Vagina (tissue), 2 donors: ENCODE measurements at places on chromosomes 4 and X. TPM values are rescaled to one million over a fixed set of nuclear protein-coding genes. Genes with fewer than 3 reads are reported as not detected.

The LARP7 gene
- 33.9 TPM for total RNA-seq

The SPANXN3 gene
- total RNA-seq: not detected

The CNGA2 gene
- not detected for total RNA-seq

The SLC6A14 gene
- 10.1 TPM for total RNA-seq

The DOK7 gene
- total RNA-seq: 4.7 TPM

The RPL10 gene
- 3,948 TPM for total RNA-seq

The SATL1 gene
- not detected for total RNA-seq

The TXK gene
- 8.1 TPM for total RNA-seq

The GAGE12J gene
- total RNA-seq: not detected
